Neural cell (in vitro differentiated cells): ENCODE measurements at places on chromosomes 7 and 10. TPM values are rescaled to one million over a fixed set of nuclear protein-coding genes. Genes with fewer than 3 reads are reported as not detected.

GNAI1 gene
- 69.3 and 71.2 TPM in 2 replicates for polyA plus RNA-seq

CHST15 gene
- polyA plus RNA-seq = 0.78 and 0.79 TPM in 2 replicates

HOXA5 gene
- polyA plus RNA-seq = not detected in 2 replicates

TRIL gene
- 1.4 TPM in 2 replicates for polyA plus RNA-seq

INMT gene
- 0.66 TPM in 1 of 2 replicates, not detected in the other for polyA plus RNA-seq
